ENCODE measurements at places on chromosomes 6 and 20.

- no peak for DNase-seq
Observed at GRCh38 chr6:7414811-7415210, 25.2 kb downstream of the RIOK1 start.

GRCh38 chr6:167872538-167873210, 46.0 kb downstream of the AFDN start:
- no peak for DNase-seq

DNA sequence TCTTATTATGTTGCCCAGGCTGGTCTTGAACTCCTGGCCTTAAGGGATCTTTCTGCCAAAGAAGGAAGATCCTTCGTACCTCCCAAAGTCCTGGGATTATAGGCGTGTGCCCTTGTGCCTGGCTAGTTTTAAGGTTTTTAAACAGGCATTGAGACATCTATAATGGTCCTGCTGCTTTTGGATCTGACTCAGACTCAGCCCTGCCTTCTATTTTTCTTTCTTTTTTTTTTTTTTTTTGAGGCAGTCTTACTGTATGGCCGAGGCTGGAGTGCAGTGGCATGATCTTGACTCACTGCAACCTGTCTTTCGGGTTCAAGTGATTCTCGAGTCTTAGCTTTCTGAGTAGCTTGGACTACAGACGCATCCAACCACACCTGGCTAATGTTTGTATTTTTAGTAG, 73.7 kb downstream of the PHF20 start:
- peak; percentile 10 for DNase-seq

DNA sequence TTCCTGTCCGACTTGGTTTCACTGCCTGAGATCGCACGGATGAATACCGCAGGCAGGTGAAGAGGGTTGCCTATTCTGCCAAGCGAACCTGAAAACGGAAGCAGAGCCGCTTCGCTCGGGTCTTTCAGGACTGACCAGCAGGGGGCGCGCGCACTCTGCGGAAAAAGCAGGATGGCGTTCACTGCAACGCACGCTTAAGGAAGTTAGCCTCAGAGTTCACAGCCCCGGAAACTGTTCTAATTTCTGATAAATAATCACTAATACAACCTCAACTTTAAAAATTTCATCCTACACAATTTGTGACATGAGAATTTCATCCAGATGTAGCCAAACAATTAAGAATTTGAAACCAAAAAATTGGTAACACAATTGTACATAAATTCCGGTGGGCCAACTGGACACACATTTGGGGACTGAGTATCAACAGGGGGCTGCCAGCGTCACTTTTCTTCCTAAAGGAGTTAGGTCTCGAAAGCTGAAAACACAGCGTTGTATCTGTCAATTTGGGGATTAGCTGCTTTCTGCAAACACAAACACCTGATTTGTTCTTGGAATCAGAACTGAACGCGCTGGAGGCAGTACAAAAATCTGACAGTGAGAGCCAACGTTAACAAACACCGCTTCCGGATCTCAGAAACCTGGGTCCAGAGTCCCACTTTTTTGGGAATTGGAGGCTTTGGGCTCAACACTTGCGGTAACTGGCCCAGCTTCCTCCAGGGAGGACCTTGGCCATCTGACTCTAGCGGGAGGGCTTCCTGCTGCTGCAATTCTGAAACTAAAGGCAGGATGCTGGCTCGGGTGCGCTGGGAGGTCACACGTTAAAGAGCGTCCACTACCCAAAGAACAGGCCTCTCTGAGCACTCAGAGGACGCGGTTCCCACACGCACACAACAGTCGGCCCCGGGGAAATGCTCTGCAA, 8.8 kb downstream of the PXDC1 start:
- peak; percentile 98 for DNase-seq

DNA sequence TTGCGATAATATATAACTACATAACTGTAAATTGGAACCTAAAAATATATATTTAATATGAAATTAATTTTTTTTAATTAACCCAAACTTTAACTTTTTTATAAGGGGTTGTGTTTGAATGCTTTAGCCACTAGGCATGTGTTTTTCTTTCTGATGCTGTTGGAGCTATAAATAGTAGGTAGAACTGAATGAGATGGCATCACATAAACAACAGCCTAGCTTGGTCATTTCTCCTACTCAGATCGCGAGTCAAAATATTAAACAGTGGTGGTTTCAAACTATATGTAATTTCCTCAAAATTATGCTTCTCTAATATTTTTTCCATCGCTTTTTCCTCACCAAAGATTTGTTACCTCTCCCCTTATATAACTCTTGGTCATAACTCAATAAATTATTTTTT, 243.2 kb downstream of the ARID1B start:
- no peak for DNase-seq

DNA sequence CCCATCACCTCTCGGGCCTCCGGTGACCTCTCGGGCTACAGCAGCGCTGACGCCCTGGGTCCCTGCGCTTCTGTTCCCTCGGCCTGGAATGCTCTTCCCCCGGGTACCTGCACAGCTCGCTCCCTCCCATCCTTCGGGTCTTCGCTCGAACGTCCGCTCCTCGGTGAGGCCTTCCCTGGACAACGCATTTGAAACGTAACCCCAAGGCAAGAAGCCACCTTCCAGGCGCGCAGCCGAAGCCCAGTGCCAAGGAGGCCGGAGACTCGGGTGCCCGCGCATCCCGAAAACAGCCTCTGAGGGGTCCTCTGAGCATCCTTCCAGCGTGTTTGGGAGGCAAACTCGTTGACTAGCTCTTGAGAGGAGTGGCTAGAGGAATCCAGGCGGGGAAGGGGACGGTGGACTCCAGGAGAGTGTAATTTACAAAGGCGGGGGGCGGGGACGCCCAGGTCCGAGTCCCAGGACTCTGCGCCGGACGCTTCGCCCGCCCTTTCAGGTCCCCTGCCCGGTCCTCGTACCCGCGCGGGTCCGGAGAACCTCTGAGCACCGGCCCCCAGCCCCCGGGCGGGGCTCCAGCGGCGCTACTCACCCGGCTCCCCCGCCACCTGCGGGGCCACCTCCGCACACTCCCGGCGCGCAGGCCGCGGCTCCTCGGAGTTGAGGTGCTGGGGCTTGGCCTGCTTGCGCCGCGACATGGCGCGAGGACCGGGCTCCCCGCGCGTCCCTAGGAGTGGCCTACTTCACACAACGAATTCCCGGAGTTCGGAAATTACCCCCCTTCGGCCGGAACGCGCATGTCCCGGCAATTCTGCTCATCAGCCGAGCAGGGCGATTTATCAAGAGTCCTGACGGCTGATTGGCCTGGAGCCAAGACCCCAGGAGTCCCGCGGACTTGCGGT, 86.8 kb downstream of the ZFP64 start:
- DNase-seq: peak; percentile 32

DNA sequence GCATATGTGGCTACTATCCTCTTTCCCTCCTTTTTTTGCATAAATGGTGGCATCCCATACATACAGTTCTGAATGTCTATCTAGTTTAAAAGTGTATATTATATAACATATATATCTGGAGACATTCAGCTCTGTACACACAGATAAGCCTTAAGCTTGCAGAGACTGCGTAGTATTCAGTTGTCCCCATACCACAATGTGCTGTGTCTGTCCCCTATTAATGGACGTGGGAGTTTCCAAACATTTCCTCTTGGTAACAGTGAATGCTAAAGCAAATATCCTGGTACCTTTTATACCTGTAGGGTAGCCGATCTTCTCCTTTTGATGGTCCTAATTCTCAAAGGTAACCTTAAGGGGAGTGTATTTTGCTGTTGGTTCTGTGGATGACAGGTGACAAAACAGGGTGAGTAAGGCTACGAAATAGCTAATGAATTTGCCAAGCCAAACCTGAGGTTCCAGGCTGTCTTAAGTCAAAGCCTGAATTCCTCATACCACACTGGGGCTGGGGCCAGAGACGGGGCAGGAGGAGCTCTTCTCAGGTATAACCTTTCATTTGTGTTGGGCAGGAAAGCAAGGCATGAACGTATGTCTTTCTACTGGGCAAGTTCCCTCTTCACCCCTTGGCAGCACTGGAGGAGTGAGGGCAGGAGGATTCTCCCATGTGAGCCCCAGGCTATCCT, 7.8 kb upstream of the C2 start:
- no peak for DNase-seq

DNA sequence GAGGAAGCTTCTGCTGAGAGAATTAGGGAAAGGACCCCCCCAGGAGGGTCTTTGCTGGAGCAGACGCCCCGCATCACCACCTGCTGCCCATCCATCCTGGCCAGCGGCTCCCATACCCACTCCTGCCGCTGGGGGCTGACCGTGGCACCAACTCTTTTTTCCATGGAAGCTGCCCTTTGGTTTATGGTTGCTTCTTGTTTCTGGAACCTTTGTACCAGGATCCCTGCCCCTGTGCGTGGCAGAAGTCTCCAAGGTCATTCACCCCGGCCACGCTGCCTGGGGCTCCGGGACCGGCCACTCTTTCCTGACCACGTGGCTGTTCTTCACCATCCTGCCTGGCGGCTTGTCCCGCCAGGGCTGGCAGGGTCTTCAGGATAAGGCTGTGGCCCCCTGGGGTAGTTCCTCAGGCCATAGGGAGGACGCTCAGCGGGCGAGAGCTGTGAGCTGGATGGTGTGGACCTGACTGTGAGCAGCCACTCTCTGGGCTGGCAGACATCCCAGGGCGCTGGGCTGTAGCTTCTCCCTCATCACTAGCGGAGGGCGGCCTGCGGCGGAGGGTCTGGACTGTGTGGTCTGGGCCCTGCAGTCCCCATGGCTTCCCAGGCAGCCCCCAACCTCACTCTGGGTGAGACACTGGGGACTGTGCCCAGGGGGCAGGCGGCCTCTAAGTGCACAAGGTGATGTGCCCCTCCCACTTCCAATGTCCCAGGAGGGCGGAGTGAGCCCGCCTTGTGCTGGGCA, 22.8 kb upstream of the RBBP8NL start:
- DNase-seq: no peak

DNA sequence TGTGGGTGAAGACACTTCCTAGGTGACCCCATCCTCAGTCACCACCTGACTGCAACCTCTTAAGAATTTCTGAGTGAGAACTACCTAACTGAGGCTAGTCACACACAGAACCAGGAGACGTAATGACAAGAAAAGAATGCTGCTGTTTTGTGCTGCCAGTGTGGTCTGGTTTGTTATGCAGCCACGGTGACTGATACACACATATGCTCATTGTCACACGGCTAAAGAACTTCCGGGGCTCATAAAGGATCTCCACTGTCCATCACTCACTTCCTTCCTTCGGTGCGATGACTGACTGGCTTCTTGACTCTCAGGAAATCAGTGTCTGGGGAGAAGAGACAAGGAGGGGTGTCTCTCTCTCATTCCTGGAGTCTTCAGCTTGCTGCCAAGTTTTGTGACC, 88.0 kb downstream of the SLC24A3 start:
- DNase-seq: no peak

GRCh38 chr6:110098511-110099116, 80.9 kb downstream of the WASF1 start:
- no peak for DNase-seq

- DNase-seq: no peak
Observed at GRCh38 chr6:41366150-41366549, 30.7 kb downstream of the NCR2 start.

GRCh38 chr6:25697537-25698340, 45.7 kb downstream of the SCGN start:
- no peak for DNase-seq

DNA sequence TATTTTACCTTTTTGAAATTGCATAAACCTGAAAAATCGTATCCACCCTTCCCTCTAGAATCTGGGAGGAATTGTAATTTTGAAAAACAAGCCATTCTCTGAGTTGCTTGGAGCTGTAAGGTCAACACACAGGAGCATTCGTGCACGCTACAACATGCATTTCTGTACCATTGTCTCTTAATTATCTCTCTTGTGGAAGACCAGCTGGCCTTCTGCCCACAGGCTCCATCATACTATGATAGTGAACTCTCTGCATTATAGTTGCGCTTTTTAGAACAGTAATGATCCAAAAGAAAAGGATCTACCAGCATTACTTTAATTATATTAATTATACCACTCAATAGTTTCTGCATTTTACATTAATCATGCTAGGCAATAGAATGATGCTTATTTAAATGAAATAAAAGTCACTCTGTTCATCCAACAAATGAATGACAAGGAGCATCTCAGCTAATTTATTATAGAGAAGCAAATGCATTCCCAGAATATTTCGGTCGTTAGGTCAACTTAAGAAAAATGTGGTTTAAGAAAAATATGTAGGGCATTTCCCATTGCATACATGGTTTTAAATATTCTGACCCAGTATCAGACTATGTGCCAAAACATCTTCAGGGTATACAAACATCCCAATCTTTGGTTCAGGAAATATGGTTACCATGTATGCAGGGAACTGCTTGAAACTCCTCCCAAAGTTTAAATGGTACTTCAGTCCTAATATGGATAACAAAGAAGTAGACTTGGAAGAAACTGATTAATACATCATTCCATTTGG, 263.5 kb downstream of the TFAP2A start:
- no peak for DNase-seq

GRCh38 chr6:7311176-7311575, 1.8 kb downstream of the SSR1 start:
- no peak for DNase-seq

GRCh38 chr20:46990596-46991104, 96.0 kb downstream of the EYA2 start:
- no peak for DNase-seq

DNA sequence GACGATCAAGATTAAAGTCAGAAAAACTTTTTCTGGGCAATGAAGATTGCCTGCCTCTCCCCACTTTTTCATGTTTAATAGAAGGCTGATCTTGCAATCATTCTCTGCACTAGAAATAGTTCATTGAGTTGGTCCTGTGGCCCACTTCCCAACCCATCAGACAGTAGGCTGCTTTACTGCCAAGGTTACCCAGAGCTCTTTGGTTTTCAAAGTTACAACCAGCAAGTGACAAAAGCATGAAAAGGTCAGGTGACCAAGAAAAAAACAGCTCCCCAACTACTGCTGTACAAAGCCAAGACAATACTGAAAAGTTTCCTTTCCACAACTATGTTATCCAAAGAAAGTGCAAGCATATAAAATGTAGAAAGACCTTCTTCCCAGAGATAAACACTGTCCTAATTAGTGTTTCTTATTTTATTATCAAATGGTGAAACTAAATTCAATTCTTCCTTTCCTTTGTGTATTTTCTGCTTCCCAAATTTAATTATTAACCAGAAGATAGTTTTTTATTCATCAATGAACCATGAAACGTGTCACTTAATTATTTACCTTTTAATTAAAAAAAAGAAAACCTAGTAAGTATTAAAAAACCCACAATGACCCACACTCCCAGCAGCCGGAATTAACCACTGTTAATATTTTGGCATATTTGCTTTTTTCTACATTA, 16.6 kb downstream of the DNAAF9 start:
- no peak for DNase-seq

- DNase-seq: peak; percentile 60
Observed at GRCh38 chr6:163640641-163641040, 226.1 kb downstream of the QKI start.

DNA sequence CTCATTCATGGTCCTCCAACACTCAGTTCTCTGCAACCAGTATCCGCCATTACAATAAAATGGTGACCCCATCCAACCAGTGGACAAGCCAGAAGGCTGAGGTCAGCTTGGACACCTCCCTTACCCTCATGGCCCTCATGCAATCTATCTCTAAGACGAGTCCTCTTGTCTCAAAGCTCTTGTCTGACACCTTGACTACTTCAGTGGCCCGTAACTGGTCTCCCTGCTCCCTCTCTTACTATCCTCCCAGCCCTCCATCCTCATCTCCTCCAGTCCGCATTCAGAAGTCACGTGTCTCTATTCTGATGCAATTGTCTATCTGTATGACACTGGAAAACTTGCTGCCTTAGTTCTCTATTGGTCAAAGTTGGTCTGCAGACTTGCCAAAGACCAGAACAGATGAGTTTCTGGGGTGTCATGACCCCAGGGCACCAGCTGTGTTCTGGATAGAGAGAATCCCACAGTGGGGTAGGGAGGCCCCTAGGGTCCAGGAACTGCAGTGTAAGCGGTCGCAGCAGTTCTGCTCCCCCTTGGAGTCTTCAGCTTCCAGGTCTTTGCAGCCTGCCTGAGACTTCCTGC, 59.6 kb upstream of the RNF24 start:
- no peak for DNase-seq

- no peak for DNase-seq
Observed at GRCh38 chr6:36827261-36828079, 11.8 kb downstream of the CPNE5 start.
